ENCODE measurements at places on chromosomes 1 and 21. TPM values are rescaled to one million over a fixed set of nuclear protein-coding genes. Genes with fewer than 3 reads are reported as not detected.

DNA sequence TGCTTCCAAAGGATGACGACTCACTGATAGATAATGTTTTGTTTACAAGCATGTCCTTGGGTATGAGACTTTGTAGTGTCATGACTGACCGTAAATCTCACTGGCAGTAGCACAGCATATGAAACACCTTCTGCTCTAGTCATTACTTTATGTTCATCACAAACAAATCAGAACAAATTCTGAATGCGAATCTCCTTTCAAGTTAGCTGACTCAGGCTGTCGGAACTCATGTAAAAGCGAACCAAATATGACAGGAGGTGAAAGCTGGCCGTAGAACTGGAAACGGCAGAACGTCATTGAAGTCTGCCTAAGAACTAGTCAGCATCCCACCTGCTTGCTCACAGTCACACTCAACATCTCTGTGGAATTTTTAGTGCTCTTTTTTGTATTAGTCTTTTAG, 143.9 kb downstream of the RGS7 start:
- no peaks in the 10 kb centered on the region for H3K36me3 ChIP-seq
- H3K4me3 ChIP-seq: no peak overlapping the region
- no peak for DNase-seq
- H3K4me1 ChIP-seq: no peaks in the 10 kb centered on the region
- H3K27me3 ChIP-seq: no peaks in the 10 kb centered on the region
- H3K27ac ChIP-seq: no peak overlapping the region

DNA sequence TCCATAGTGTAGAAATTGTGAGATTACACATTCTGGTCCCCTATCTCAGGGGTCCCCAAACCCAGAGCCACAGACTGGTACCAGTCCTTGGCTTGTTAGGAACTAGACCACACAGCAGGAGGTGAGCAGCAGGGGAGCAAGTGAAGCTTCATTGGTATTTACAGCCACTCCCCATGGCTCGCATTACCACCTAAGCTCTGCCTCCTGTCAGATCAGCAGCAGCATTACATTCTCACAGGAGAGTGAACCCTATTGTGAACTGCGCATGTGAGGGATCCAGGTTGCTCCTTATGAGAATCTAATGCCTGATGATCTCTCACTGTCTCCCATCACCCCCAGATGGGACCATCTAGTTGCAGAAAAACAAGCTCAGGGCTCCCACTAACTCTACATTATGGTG, 229.7 kb upstream of the IRF2BP2 start:
- no peak for DNase-seq
- no peaks in the 10 kb centered on the region for H3K27me3 ChIP-seq
- no peaks in the 10 kb centered on the region for H3K36me3 ChIP-seq
- no peaks in the 10 kb centered on the region for H3K4me1 ChIP-seq
- H3K4me3 ChIP-seq: no peak overlapping the region

DNA sequence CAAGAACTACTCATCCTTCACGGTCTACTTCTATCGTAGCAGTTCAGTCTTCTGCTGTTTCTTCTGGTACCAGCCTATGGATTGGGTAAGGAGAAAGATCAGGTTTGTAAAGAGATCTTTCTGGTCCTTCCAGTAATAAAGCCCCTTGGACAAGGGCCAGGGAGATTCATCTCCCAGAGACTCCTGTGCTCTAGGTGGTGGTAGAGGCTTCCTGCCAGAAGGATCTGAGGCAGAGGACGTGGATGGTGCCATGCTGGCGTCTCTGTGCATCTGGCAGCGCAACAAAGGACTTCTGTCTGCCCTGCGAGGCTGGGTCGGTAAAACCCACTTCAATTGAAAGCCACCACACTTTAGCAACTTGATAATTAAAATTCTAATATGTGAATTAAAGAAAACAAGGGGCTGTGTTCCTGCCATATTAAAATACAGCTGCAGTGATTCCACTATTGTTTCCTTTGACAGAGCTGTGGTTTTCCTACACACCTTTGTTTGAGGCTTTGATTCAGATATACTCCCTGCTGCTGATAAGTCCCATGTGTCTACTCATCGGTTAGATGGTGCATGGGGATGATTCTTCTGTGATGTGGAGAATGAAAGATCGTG, 73.6 kb downstream of the ROR1 start:
- peaks cover 2% of the 10 kb centered on the region for H3K4me1 ChIP-seq
- no peak for DNase-seq
- H3K27me3 ChIP-seq: no peaks in the 10 kb centered on the region
- no peak overlapping the region for H3K4me3 ChIP-seq
- no peaks in the 10 kb centered on the region for H3K36me3 ChIP-seq

GRCh38 chr1:68081775-68082283, 31.4 kb upstream of the DIRAS3 start:
- no peak overlapping the region for H3K27ac ChIP-seq
- H3K4me1 ChIP-seq: no peaks in the 10 kb centered on the region
- no peak overlapping the region for H3K4me3 ChIP-seq
- H3K27me3 ChIP-seq: no peaks in the 10 kb centered on the region
- no peaks in the 10 kb centered on the region for H3K36me3 ChIP-seq

DNA sequence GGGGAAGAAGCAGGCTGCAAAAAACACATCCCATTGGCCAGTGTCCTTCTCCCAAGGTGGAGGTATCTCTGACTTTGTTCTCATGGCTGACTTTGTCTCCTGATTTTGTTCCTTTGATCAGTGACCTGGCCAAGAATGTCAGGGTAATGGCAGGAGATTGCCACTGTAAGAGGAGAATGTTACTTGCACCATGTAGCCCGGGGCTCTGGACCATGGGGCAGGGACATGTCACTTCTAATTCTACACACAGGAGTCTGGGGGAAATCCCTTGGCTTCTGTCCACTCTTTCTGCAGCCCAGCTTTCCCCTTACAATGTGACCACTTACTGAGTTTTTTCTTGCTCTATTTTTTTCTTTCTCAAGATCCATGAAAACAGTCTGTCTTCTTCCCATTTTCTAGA, 87.7 kb upstream of the LRRN2 start:
- no peak overlapping the region for H3K27ac ChIP-seq
- no peak overlapping the region for H3K4me3 ChIP-seq
- H3K4me1 ChIP-seq: no peaks in the 10 kb centered on the region
- no peaks in the 10 kb centered on the region for H3K27me3 ChIP-seq

GRCh38 chr1:26358411-26359384, 4.8 kb upstream of the CRYBG2 start:
- no peaks in the 10 kb centered on the region for H3K27me3 ChIP-seq
- no peaks in the 10 kb centered on the region for H3K4me1 ChIP-seq
- no peaks in the 10 kb centered on the region for H3K36me3 ChIP-seq
- H3K4me3 ChIP-seq: no peak overlapping the region
- DNase-seq: no peak
- no peak overlapping the region for H3K27ac ChIP-seq

GRCh38 chr1:26500488-26501175, 28.4 kb downstream of the HMGN2 start:
- peak; percentile 97 for DNase-seq
- H3K4me3 ChIP-seq: peak overlapping the region; percentile 27
- H3K27ac ChIP-seq: no peak overlapping the region
- H3K27me3 ChIP-seq: no peaks in the 10 kb centered on the region

- H3K4me3 ChIP-seq: no peak overlapping the region
- no peaks in the 10 kb centered on the region for H3K36me3 ChIP-seq
- H3K27me3 ChIP-seq: no peaks in the 10 kb centered on the region
- no peak overlapping the region for H3K27ac ChIP-seq
- no peak for DNase-seq
Observed at GRCh38 chr1:37720231-37721130, 28.2 kb downstream of the CDCA8 start.

DNA sequence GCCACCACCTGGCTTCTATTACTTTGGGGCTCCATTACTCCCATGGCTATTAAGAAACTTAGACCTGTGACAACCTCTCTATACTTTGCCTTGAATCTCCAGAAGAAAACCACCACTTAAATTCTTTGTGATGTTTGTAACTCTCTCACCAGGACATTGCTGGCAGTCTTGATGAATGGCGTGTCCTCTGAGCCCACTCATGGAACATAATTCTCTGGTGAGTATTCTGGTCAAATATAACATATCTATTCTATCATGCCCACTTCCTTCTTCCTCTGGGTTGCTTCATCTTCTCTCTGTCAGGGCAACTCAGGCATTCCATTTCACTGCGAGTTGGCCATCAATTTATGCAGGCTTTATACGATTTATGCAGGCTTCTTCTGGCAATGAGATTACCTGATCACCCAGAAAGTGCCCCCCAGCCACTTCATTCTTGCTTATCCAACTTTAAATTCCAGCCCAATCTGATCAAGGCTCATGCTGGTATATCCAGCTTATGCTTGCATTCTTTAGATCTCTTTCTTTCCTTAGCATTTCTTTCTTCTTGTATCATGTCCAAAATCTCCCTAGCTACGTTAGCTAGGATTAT, 112.0 kb upstream of the CHRM3 start:
- H3K27me3 ChIP-seq: no peaks in the 10 kb centered on the region
- DNase-seq: no peak
- no peak overlapping the region for H3K27ac ChIP-seq
- no peaks in the 10 kb centered on the region for H3K36me3 ChIP-seq

FCRL5 gene
- 0.84 TPM for total RNA-seq

CD52 gene
- total RNA-seq: 12.0 TPM

ADAM30 gene
- not detected for total RNA-seq

KIF2C gene
- 3.5 TPM for total RNA-seq

SERTAD4 gene
- total RNA-seq: 14.6 TPM

Measured in aorta (tissue), 5 donors.